ENCODE measurements at places on chromosomes 1 and 21.

DNA sequence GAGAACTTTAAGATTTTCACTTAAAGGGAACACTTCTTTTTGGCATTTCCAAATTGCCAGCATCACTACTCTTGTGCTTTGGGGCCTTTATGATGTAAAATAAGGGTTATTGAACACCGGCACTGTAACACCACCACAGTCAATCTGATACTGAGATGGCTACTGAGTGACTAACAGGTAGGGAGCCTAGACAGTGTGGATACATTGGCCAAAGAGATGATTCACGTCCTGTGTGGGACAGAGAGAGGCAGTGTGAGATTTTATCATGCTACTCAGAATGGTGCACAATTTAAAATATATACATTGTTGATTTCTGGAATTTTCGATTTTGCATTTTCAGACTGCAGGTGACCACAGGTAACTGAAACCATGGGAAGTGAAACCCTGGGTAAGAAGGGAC lies 261.6 kb downstream of the SPATA17 start:
- DNase-seq: no peak

- no peak for DNase-seq
Observed at GRCh38 chr1:44371206-44371605, 16.1 kb upstream of the ERI3 start.

- no peak for DNase-seq
Observed at GRCh38 chr1:223019256-223019655, 123.8 kb downstream of the TLR5 start.

DNA sequence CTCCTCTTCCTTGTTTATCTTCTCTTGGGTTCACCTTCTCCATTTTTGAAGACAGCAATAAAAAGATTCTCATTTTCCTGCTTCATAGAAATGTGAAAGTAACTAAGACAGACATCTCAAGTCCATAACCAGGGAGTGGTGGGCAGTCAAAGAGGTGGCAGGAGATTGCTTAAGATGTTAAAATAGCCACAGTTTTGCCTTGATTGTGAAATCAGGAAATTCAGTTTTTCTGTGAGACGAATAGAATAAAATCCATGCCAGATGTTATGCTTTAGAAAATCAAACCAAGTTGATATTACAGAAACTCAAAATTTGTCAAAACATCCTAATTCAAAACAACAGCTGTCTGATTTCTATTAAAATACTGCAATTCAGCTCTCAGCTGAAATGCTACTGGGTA lies 57.2 kb downstream of the TNN start:
- no peak for DNase-seq

GRCh38 chr1:185934476-185935189 lies 200.4 kb downstream of the HMCN1 start:
- DNase-seq: no peak

- no peak for DNase-seq
Observed at GRCh38 chr1:55060133-55060999, 21.0 kb downstream of the PCSK9 start.

- no peak for DNase-seq
Observed at GRCh38 chr21:46618738-46619379, 14.0 kb upstream of the S100B start.

DNA sequence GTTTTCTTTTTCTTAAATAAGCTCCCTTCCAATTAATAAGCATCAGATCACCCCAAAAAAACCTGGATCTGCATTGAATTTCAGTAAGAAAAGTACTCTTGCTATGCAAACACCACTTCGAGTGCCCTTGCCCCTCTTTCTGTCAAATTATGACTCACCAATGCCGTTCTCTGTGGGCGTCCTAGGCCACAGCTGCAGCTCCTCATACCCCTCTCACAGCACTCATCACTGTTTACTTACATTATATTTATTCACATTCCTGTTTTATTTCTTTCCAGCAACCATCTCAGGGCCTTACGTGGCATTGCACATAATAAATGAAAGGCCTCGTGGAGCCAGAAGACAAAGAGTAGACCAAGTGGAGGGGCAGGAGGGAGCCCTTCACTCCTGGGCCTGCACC lies 99.1 kb upstream of the CTTNBP2NL start:
- no peak for DNase-seq

- no peak for DNase-seq
Observed at GRCh38 chr1:81437649-81438048, 363.1 kb upstream of the ADGRL2 start.

- no peak for DNase-seq
Observed at GRCh38 chr1:35386959-35387358, 118.5 kb downstream of the ZMYM4 start.

GRCh38 chr21:31497914-31498313 lies 153.9 kb upstream of the TIAM1 start:
- no peak for DNase-seq

DNA sequence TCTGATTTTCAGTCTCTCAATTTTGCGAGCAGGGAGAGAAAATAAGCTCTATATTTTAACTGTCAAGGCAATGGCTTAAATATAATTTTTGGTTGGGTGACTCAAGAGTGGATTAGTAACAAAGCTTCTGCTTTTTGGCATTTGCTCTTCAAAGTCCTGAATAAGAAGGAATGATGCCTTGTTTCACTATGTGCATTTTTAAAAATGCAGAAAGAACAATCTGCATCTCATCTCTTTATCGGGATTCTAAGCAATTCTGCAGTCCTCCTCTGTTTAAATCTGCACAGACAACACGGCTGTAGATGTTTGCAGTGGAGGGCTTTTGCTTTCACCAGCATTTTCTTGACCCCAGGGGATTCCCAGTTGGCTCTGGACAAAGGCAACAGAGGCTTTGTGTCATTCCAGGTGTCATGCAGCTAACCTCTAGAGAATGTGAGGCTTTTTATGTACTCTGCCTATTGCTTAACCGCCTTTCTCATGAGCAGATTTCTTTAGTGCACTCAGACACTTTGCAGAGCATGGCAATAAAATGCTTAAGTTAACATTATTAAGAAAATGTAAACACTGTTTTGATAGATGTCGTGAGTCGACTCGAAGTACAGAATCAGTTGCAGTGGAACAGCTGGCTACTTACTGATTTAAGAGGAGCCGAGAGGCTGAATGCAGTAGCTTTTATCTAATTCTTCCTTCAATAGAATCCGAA lies 783.2 kb upstream of the NEGR1 start:
- no peak for DNase-seq

DNA sequence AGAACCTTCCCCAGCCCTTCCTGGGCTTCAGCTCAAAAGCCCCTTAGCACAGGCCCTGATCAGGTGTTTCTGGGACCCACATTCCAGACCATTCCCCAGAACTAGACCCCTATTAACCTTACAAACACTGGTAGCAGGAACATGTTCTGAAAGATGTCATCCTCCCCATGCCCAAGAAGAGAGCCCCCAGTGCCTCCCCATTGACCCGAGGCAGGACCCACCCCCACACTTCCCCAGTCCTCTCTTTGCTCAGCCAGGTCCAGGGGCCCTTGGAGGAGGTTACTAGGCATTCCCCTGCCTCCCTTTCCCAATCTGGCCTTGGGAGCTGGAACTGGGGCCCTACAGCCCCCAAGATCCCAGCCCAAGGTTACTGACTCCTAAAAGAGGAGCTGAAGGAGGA lies 38.9 kb upstream of the HMGB4 start:
- no peak for DNase-seq

- DNase-seq: no peak
Observed at GRCh38 chr1:21594935-21595897, 73.9 kb downstream of the RAP1GAP start.

DNA sequence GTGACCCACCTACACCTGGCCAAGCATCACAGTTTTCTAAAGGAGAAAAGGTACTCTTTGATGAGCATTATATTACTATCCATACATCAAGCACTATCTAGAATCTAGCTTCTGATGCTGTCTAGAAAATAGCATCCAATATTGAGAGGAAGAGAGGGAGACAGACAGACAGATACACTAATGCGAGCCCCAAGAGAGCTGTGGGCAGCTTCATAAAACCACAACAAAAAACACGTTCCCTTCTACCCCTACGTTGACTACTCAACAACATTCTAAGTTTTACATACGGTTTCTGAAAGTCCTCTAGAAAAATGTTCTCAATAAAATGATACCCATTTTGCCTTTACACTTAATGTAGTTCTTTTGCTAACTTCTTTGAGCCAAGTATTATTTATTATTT lies 221.8 kb downstream of the SLC45A1 start:
- no peak for DNase-seq

DNA sequence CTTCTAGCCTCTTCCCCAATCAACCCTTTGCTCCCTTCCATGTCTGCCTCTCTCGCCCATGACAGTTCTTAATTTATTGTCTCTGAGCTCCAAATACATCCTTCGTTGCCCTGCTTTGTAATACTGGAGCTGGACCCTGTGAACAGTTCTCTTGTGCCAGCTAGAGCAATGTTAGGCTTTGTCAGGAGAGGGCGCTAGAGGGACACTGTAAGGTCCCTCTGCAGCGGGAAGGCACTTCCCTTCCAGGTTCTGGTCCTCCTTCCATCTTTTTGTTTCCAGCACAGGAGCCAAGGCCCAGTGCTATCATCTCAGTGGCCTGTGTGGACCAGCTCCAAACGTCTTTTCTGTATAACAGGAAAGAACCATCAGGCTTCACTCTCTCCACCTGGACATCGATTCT lies 95.9 kb downstream of the PTPRU start:
- no peak for DNase-seq

- DNase-seq: no peak
Observed at GRCh38 chr1:209042413-209042812, 541.1 kb upstream of the CAMK1G start.

DNA sequence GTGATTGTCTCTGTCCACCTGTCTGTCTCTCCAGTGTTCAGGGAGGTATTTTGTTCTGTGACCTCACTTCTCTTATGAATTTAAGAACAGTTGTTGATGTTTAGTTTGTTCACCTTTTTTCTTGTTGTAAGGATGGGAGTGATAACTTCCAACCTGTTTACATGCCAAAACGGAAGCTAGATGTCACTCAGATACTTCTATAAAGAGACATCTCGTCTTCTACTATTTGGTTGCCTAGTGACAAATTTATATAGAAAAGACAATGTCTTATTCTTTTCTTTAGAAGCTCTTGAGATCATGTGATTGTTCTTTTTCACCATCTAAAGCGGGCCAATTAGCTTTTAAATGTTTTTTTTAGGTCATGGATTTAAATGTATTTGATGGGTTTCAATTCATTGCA lies 33.8 kb downstream of the PRSS38 start:
- DNase-seq: no peak

- DNase-seq: no peak
Observed at GRCh38 chr1:155940482-155940992, 901 bp upstream of the RXFP4 start.

GRCh38 chr1:227541796-227542152 lies 21.6 kb upstream of the ZNF678 start:
- no peak for DNase-seq

DNA sequence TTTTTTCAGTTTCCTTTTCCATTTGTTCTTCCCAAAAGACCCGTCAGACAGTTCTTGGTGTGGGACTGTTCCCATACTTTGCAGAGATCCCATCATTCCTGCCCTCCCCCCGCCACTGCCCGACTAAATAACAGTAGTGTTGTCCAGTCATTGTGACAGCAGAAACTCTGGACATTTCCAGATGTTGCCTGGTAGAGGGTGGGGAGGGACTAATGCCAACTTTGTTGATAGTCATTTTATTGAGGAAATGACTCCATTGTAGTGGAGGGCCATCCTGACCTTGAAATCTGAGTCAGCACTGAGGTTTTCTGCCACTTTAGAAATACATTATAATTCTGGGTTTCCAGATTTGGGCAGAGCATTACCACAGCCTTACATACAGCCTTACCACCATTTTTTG lies 85.4 kb downstream of the CEP350 start:
- DNase-seq: no peak

- DNase-seq: no peak
Observed at GRCh38 chr1:10299151-10299550, 88.8 kb downstream of the KIF1B start.

DNA sequence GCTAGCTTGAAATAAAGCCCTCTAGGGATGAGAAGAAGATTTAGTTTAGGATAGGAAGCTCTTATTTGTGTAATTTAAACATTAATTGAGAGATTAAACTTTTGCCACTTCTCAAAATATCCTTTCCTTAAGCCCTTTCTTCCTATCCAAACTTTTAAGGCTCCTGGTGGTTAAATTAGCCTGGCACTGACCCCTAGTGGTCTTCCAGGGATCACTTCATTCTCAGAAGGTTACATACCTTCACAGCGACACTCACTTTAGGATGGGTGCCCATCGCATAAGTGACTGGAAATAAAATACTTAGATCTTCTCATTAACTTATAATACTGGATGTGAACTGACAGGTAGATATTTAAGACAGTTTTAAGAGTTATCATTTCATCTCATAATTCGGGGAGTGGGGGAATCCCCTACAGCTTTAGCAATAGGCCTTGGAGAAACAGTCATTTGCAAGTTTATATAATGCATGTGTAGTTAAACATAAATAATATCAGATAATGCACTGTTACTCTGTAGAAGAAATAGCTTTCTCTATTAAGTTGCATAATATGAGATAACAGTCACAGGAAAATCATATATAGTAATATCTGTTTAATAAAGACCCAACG lies 7.4 kb downstream of the LHX9 start:
- no peak for DNase-seq

DNA sequence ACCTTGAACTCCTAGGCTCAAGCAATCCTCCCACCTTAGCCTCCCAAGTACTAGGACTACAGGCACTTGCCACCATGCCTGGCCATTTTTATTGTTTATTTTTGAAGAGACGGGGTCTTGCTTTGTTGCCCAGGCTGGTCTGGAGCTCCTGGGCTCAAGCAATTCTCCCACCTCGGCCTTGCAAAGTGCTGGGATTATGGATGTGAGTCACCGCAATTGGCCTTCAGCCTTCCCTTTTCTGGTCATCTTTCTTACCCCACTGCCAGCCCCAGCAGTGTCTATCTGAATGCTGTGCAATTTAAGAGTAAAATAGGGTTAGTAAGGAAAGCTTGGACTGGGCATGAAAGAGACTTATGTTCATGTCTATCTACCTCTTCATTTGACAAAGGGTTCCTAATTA lies 6.1 kb upstream of the KLF17 start:
- no peak for DNase-seq

- DNase-seq: no peak
Observed at GRCh38 chr1:212479188-212479587, 46.5 kb downstream of the NENF start.

DNA sequence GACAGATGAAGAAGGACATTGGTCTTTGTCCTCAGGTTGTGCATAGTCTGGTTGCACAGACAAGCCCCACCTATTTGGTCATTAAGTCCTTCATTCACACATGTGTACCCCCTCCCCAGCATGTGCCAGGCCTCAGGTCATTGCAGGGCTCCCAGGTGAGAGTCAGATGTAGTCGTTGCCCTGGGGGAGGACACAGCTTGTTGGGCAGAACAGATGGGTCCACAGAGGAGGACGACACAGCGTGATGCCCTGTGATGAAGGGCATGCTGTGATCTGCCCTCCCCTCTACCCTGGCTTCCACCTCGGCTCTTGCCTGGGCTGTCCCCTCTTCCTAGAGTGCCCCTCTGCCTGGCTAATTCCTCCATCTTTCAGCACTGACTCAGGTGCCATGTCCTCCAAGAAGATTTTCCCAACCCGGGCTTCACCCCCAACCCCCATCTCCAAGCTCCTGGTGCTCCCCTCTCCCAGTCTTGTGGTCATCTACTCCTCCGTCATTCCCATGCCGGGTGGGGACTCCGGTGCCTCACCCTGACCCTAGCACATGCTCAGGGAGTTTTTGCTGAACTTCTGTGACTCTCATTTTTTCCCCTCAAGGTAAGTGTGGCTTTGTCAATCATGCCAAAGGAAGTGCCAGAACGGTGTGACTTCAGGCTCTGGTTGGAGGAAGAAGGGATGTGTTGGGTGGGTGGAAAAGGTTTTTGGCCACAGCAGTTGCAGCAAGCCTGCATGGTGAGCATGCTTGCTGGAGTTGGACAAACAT lies 220.5 kb downstream of the FOXD2 start:
- DNase-seq: no peak
